ENCODE measurements at places on chromosomes 5 and 9.
A peak's percentile ranks its signal among the peaks of the same experiment; 100 is the strongest.

- DNase-seq: no peak
Measured at GRCh38 chr5:95631255-95631958, 11.5 kb downstream of the GPR150 start.

- DNase-seq: peak; percentile 46
Measured at GRCh38 chr9:92140074-92140753, 25.0 kb upstream of the SPTLC1 start.

- DNase-seq: peak; percentile 31
Measured at GRCh38 chr9:91681461-91682305, 258.1 kb upstream of the NFIL3 start.

- no peak for DNase-seq
Measured at GRCh38 chr9:81609782-81610739, 79.3 kb downstream of the TLE1 start.

- DNase-seq: no peak
Measured at GRCh38 chr5:31753700-31754357, 114.9 kb downstream of the PDZD2 start.

GRCh38 chr9:134656334-134657006, 14.9 kb downstream of the COL5A1 start:
- DNase-seq: no peak

DNA sequence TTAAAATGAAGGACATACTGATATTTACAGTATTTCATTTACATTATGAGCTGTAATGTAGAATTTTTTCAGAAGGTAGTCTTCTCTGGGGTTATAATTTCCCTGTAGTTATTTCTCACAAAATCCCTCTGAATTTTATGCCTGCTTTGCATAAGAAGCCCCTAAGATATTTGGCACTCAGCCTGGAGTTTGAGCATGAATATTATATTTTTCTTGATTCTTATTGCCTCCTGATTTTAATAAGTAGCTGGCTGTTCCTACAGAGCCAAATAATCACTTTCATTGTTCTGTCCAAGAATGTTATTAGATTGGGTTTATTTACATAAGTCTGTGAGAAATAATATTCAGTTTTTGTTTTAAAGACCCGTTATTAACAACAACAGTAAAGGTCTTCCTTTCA, 195.0 kb downstream of the FER start:
- DNase-seq: no peak

GRCh38 chr5:81925981-81926380, 45.8 kb upstream of the ATG10 start:
- DNase-seq: no peak

- DNase-seq: no peak
Measured at GRCh38 chr9:133387680-133388079, 11.5 kb downstream of the STKLD1 start.

- no peak for DNase-seq
Measured at GRCh38 chr9:13596383-13596970, 317.0 kb upstream of the MPDZ start.

DNA sequence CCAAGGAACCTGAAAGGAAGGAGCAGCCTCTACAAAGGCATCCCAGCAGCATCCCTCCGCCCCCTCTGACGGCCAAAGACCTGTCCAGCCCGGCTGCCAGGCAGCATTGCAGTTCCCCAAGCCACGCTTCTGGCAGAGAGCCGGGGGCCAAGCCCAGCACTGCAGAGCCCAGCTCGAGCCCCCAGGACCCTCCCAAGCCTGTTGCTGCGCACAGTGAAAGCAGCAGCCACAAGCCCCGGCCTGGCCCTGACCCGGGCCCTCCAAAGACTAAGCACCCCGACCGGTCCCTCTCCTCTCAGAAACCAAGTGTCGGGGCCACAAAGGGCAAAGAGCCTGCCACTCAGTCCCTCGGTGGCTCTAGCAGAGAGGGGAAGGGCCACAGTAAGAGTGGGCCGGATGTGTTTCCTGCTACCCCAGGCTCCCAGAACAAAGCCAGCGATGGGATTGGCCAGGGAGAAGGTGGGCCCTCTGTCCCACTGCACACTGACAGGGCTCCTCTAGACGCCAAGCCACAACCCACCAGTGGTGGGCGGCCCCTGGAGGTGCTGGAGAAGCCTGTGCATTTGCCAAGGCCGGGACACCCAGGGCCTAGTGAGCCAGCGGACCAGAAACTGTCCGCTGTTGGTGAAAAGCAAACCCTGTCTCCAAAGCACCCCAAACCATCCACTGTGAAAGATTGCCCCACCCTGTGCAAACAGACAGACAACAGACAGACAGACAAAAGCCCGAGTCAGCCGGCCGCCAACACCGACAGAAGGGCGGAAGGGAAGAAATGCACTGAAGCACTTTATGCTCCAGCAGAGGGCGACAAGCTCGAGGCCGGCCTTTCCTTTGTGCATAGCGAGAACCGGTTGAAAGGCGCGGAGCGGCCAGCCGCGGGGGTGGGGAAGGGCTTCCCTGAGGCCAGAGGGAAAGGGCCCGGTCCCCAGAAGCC, 30.8 kb downstream of the CD180 start:
- peak; percentile 61 for DNase-seq

GRCh38 chr5:10984021-10984715, 223.1 kb upstream of the DAP start:
- no peak for DNase-seq

- no peak for DNase-seq
Measured at GRCh38 chr9:104264431-104264830, 170.3 kb downstream of the SMC2 start.

DNA sequence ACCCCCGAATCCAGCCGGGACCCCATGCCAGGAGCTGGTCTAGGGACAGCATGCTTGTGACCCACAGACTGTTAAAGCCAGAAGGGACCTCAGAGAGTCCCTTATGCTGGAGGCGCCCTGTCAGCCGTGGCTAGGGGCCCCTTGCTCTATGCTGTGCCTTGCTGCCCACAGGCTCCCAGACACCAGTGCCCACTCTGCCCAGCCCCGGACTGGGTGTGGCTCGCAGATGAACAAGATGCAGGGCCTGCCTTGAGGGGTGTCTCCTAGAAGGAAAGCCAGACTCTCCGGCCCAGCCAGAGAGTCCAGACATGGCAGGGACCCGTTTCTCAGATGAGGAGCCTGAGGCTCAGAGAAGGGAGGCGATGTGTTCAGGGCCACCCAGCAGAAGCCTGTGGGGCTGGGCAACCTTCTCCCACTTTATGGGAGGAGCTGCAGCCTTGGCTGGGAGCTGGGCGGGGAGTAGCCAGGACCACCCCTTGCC, 85.7 kb downstream of the LMX1B start:
- DNase-seq: no peak

GRCh38 chr5:87732875-87733768, 320.4 kb upstream of the CCNH start:
- no peak for DNase-seq
